NCI-H82 (cell line): ENCODE measurements at places on chromosomes 12 and 14.

GRCh38 chr12:18676141-18676540, 61.7 kb downstream of the PLCZ1 start:
- no peak for DNase-seq

- no peak for DNase-seq
These were observed 73.5 kb upstream of the SAV1 start for GRCh38 chr14:50741567-50741966.

GRCh38 chr12:27824126-27824842, 44.2 kb upstream of the MANSC4 start:
- no peak for DNase-seq

GRCh38 chr12:3892631-3893030, 19.4 kb upstream of the PARP11 start:
- DNase-seq = no peak

- no peak for DNase-seq
These were observed 135.3 kb downstream of the NDUFA12 start for GRCh38 chr12:94868161-94868560.

DNA sequence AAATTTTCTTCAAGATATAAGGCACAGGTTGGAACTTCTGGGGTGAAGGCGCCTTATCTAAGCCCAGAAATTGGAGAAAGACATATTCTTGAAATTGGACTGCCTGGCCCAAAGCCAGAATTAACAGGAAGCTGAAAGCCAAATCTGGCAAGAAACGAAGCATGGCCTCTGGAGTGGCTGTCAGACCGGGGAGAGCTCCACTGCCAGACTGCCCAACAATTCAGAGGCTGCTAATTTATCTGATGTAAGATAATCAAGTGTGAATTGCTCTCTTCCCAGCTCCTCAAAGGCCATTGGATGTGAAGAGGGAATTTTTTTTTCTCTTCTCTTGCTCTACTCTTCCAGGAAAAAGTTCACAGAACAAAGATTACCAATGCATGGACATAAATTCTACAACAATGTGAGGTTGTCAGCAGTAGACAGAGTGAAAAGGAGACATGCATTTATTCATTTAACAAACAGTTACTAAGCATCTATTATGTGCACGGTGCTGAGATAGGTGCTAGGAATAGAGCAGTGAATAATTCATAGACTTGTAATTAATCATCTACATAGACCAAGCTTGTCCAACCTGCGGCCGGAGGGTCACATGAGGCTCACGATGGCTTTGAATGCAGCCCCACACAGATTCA, at the start of gene GDF3:
GDF3 (minus strand) TSS at position 210 of the 632 bp plus-strand sequence; CDS start at position 163, 47 bp downstream.
- DNase-seq = no peak

- no peak for DNase-seq
These were observed 189.6 kb upstream of the RPL10L start for GRCh38 chr14:46840944-46841720.

DNA sequence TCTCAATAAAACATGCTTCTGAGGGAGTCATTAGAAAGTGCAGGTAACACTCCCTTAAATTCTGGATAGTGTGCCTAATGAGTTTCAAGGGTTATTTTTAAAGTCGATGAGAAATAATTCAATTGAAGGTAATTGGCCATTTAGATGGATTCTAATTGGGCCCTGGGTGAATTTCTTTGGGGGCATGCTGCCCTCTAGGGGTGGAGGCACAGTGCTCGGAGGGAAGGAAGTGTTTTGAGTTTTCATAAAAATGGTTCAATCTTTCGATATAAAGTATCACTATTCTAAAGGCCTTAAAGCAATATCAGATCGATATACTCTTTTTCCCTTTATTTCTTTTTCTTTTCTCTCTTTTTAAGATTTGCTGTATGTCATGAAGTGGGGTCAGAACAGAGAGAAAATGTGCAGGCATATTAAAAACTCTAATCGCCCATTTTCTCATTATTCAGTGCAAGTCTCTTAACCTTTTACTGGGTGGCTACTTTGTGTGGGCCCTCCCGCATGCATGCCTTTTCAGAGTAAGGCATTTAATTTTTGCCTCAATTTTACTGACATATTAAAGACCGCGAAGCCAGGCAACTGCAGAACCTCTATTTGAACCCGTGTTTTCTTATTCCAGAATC, 25.5 kb downstream of the NKX2-8 start:
- peak; percentile 10 for DNase-seq

GRCh38 chr14:72649603-72650227, 244.2 kb downstream of the DPF3 start:
- DNase-seq = no peak

DNA sequence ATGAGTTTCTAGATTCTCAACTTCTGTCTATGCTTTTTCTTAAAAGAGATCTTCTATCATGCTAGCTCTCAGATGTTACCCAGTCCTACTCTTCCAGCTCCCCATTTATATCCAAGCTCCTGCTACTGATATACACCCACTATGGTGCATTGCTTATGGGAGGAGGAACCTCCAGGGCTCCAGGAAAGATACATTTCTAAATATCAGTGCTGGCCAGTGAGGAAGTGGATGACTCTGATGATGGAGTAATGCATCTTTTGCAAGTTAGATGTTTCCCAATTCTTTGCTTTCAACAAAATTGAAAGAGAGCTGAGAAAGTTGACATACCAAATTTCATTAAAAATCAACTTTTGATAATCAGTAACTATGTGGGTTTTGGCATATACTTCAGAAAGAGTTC, 105.7 kb upstream of the RESF1 start:
- DNase-seq = no peak

DNA sequence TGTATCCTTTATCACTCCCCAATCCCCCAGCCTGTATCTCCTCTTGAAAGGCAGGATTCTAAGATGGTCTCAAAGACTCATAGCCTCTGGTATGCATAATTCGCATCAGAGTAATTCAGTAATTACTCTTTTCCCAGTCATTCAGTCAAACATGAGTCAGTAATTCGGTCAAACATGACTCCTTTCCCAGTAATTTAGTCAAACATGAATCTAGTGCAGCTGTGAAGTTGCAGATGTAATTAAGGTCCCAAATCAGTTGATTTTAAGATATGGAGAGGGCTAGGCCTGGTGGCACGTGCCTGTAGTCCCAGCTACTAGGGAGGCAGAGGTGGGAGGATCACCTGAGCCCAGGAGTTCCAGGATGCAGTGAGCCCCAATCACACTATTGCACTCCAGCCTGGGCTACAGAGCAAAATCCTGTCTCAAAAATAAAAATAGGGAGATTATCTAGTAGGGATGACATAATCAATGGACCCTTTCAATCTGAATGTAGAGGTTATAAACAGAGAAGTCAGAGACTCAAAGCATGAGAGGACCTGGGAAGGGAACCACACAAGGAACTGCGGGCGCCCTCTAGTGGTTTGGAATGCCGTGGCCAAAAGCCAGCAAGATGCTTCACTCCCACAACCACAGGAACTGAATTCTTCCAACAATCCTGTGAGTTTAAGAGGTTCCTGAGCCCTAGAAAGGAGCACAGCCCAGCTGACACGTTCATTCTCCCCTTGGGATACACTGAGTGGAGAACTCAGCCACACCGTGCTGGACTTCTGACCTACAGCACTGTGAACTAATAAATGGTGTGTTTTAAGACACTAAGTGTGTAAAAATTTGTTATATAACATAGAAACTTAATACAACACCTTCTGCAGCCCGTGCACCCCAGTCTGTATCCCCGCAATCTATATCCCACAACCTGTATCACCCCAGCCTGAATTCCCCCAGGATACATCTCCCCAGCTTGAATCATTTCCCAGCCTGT, 14.3 kb upstream of the ARMH4 start:
- peak; percentile 100 for DNase-seq

DNA sequence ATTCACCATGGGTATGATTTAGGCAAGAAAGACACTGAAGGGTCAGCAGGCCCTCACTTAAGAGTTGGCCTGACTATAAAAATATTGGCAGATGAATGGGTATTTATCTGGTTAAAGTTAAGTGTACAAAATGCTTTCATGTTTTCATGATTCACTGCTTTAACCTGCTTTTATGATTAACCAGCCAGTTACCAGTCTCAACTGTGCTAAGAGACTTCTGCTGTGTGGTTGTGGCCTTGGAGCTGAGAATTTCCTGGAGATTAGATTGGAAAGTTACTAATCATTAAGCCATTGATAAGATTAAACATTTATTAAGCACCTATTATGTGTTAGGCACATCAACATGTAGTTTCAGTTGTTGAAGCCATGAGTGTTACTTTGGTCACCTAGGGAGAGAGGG, 68.9 kb downstream of the RASSF8 start:
- DNase-seq = no peak

- DNase-seq = peak; percentile 85
These were observed 147.4 kb downstream of the C12orf75 start for GRCh38 chr12:105477873-105478272.

DNA sequence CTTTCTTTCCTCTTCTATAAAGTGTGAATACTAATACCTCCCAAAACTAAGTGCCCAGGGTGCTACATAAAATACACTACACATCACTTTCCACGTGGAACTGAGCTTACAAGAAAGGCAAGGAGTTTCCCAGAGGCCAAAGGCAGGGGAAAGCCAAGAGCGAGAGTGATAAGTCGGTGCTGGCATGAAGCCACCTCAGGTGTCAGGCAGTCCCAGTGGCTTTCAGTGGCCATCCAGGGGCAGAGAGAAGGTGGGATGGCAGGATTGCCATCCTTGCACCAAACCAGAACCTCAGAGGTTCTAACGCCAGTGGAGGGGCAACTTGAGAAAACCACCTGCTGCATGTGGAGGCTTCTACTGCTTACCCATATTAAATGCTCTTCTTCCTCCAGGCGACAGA, 79.7 kb upstream of the DIO3 start:
- DNase-seq = no peak

DNA sequence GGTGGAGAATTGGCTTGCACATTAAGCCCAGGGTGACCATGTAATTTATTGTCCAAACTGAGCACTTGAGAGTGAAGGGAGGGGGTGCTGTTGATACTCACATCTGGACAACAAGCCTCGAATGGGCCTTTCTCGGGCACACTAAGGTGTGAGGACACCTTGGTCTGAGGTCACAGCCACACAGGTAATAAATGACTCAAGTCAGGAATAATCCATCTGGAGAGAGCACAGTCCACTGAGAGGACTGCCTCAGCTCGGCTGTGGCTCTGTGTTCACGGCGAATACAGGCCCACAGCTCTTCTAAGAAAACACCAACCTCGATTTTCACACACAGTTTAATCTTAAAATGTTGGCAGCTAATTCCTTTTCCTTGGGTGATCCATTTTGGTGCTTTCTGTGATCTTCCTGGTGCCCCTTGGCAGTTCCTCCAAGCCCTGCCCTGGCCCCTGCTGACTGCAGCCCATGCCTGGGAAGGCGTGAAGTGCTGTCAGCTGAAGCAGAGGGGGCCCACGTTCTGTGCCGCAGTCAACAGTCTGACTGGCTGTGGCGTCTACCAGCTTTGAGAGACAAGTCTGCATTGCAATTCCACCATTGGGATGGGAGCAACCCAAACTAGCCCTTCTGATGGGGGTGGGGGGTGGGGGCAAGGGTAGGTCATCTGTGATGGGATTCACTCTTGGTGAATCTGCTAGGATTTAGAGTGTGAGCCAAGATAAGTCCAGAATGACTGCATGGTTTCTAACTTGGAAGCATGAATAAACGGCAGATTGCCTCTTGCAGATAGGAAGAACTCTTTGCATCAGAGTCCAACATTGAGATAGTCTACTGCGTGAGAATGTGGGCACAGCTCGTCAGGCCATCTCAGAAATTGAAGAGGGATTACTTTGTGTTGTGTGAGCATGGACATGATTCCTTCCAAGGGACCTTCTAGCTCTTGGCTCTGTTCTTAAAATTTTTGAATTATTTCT, 42.8 kb downstream of the ZNF664 start:
- DNase-seq = no peak

GRCh38 chr12:94218233-94218632, 69.9 kb downstream of the PLXNC1 start:
- no peak for DNase-seq

- peak; percentile 71 for DNase-seq
These were observed 1905.4 kb upstream of the FLRT2 start for GRCh38 chr14:83624541-83624940.

DNA sequence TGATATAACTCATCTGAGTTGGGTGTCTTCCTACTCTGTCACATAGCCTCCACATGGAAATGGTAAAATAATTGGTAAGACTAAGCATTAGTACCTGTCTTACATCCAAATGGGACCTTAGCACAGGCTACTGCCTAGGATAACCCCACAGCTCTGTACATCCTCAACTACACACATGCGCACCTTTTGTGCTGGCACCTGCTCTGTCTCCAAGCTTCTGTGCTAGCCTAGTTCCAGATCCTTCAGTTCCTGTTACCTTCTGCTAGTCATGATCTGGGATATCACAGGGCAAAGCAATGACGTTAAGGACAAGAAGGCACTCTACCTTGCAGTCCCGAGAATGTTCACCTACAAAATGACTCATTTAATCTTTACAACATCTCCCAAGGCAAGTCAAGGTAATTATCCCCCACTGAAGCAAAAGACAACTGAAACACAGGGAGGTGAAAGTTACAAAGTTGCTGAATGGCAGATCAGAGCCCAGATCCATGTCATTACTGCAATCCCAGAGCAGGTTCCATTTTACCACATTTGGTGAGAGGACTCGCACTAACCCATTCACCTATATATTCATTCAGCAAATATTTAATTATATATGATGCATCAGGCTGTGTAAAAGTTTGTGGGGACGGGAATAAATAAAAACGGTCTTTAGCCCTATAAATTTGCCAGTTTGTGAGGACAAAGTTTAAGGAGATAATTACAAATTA, 61.7 kb downstream of the PPM1H start:
- no peak for DNase-seq
